Stimulated activated CD4-positive, alpha-beta T cell treated with anti-CD3 and anti-CD28 coated beads, TNF-alpha, amount 100 ng/mL, for 48 hours (primary cell): ENCODE measurements at places on chromosomes 3 and 15.

DNA sequence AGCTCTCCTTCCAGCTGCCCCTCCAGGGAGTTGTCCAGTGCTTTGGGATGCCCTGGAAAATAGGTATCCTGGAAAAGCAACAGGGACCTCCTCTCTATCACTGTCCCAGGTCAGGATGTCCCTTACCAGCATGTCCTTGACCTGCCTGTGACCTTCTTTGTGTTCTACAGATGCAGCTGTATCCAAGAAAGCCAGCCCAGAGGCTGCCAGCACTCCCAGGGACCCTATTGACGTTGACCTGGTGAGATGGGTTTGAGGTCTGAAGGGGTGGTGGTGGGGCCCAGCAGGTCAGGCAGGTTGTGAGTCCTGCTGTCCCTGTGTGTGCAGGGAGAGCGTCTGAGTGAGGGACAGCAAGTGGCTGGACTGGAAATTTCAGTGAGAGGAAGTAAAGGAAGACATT lies 30.2 kb downstream of the PML start:
- DNase-seq, result no peak

- DNase-seq, result no peak
Measured at GRCh38 chr15:68278345-68278594, 725 bp downstream of the FEM1B start.

DNA sequence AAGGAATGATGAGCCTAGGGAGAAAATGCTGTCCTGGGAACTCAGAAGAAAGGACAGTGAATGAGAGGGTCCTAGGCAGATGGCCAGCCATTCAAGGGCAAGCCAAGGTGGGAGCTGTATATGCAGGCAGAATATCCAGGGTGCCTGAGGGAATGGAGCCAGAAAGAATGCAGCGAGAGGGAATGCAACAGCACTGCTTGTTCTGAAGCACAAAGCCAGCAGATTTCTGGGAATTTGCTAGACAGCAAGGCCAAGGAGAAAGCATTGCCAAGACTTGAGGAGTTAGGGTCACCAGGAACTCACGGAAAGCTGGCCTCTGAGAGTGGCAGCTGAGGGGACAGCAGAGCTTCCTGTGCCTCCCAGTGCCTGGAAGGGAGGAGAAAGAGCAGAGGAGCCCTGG lies 200.6 kb downstream of the MYRIP start:
- DNase-seq, result no peak

DNA sequence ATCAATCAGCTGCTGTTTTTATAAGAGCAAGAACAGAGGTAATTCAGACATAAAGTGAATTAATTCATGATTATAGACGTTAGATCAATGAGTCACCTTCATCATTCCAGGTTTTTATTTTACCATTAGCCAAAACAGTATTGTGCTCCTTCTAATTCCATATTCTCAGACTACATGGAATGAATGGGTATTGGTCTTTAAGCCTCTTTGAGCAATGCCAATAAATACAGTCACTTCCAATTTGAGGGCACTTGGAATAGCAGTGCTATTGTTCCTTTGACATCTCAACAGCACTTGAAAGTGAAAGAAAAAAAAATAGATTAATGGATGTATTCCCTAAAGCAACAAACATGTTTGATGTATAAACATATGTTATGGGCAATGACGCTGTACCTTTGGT lies 830.9 kb upstream of the CFAP20DC start:
- DNase-seq, result no peak

DNA sequence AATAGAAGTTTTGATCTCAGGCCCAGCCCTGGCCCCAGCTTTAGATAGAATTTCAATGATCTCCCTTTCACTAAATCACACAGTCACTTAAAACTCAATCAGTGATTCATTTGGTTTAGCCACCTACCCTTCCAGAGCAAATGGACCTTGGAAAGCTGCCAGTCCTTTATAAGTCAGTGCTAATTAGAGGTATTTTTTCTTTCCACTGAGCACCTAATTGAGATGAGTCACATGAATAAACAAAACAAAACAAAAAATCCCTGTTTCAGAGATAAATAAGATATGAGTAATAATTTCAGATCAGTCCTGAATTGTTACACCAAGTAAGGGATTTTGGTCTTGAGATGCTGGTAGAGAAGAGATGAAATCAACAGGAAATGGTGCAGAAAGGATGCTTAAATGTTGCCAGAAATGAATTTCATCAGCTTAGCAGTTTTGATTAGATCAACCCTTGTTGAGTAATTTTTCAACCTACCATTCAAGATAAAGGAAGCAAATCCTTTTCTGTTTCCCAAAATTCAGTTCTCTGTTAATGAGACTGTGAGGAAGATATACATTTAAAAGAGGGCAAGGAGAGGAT lies 352.0 kb upstream of the COL8A1 start:
- no peak for DNase-seq

DNA sequence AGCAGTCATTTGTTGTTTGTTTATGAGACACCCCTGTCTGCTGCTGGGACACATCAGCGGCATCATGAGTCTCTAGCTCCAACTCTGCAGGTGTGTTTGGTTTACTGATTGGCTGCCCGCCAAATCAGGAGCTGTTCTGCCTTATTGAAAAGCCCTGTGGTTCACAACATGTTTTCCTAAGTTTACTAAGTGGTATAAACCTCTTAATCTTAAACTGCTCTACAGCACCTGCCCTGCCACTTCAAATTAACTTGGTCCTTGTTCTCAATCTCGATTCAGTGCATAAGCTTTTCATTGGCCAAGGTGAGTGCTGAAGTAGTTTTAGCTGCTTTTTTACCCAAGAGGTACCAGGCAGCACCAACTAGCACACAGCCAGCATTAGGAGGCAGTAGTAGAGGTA lies 77.8 kb upstream of the WDR72 start:
- DNase-seq, result no peak

- DNase-seq, result no peak
Measured at GRCh38 chr15:75030023-75030413, 6.6 kb downstream of the PPCDC start.

DNA sequence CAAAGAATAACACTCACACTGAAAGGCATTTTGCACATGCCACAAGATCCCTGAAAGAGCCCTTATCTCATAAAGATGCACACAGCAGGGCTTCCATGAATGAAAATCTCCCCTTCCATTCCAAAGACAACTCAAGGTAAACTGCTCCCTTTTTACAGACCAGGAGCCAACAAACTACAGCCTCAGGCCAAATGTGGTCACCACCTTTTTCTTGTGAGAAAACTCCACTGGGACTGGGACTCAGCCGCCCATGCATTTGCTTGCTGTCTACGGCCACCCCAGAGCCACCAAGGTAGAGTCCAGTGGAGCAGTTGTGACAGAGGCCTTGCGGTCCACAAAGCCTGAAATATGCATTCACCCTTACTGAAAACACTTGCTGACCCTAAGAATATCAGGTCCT lies 334.8 kb downstream of the OCA2 start:
- no peak for DNase-seq

- no peak for DNase-seq
Measured at GRCh38 chr15:81069356-81069755, 64.7 kb upstream of the CFAP161 start.

- peak; percentile 30 for DNase-seq
Measured at GRCh38 chr15:60006203-60006862, 2.2 kb downstream of the FOXB1 start.

DNA sequence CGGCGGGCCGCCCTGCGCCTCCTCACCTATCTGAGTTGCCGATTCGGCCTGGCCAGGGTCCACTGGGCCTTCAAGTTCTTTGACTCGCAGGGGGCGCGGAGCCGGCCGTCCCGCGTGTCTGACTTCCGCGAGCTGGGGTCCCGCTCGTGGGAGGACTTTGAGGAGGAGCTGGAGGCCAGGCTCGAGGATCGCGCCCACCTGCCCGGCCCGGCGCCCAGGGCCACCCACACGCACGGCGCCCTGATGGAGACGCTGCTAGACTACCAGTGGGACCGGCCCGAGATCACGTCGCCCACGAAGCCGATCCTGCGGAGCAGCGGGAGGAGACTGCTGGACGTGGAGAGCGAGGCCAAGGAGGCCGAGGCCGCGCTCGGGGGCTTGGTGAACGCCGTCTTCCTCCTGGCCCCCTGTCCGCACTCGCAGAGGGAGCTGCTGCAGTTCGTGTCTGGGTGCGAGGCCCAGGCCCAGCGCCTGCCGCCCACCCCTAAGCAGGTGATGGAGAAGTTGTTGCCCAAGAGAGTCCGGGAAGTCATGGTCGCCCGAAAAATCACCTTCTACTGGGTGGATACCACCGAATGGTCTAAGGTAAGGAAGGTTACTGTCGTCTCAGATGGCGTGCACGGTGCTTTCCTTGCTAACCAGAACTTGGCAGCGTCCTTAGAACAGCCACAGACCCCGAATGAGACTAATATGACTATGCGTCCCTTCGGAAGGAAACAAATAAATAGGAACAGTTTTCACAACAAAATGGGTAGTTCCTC lies 567 bp downstream of the TICRR start:
- DNase-seq, result peak; percentile 21

GRCh38 chr15:39817892-39818291 lies 35.3 kb upstream of the FSIP1 start:
- no peak for DNase-seq

DNA sequence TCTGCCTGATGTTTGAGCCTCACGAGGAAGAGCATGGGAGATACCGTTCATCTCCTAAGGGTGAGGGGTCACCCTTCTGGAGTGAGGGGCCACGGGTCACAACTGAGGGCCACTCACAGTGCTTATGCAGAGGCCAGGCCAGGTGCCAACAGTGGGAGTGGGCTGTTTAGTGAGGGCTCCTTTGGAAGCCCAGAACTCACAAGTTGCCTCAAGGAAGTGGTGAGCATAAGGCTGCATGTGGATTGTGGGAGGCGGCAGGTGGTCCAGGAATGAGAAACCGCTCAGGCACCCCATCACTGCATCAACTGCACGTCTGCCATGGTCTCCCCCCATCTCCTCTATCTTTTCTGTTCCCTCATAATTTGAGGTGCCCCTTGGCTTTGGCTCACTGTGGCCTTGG lies 26.5 kb downstream of the SPSB4 start:
- no peak for DNase-seq

- no peak for DNase-seq
Measured at GRCh38 chr3:3906171-3906570, 106.9 kb downstream of the LRRN1 start.

- DNase-seq, result no peak
Measured at GRCh38 chr3:132351222-132351806, 34.1 kb downstream of the ACP3 start.

DNA sequence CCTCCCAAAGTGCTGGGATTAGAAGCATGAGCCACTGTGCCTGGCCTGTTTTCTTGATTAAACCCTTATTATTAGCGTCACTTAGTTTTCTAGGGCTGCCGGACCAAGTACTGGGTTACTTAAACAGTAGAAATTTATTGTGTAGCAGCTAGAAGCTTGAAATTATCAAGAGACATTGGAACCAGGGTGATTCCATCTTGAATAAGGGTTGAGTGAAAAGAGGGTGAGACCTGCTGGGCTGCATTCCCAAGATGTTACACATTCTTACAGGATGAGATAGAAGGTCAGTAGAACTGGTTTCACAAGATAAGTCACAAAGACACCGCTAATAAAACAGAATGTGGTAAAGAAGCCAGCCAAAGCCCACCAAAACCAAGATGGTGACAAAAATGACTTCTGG lies 18.6 kb upstream of the FSTL1 start:
- no peak for DNase-seq

GRCh38 chr3:145197051-145197820 lies 963.7 kb downstream of the PLOD2 start:
- DNase-seq, result no peak

GRCh38 chr3:188133646-188134045 lies 20.3 kb upstream of the LPP start:
- DNase-seq, result no peak

- DNase-seq, result no peak
Measured at GRCh38 chr3:147141516-147142288, 264.6 kb downstream of the ZIC4 start.

- DNase-seq, result no peak
Measured at GRCh38 chr3:190676481-190676880, 162.6 kb downstream of the IL1RAP start.
